ENCODE measurements at places on chromosomes 2 and 18. TPM values are rescaled to one million over a fixed set of nuclear protein-coding genes. Genes with fewer than 3 reads are reported as not detected.

The TFCP2L1 gene
- polyA plus RNA-seq: 11.5 TPM

The UBE2E3 gene
- 160 TPM for polyA plus RNA-seq

The TLX2 gene
- 0.20 TPM for polyA plus RNA-seq

The SMAD7 gene
- polyA plus RNA-seq: 8.0 TPM

The RAB6C gene
- polyA plus RNA-seq: 0.29 TPM

The KCNK3 gene
- polyA plus RNA-seq: 6.8 TPM

The KIAA2012 gene
- 0.42 TPM for polyA plus RNA-seq

GRCh38 chr2:9178904-9179571, 27.6 kb upstream of the ASAP2 start:
- DNase-seq: peak; percentile 74

DNA sequence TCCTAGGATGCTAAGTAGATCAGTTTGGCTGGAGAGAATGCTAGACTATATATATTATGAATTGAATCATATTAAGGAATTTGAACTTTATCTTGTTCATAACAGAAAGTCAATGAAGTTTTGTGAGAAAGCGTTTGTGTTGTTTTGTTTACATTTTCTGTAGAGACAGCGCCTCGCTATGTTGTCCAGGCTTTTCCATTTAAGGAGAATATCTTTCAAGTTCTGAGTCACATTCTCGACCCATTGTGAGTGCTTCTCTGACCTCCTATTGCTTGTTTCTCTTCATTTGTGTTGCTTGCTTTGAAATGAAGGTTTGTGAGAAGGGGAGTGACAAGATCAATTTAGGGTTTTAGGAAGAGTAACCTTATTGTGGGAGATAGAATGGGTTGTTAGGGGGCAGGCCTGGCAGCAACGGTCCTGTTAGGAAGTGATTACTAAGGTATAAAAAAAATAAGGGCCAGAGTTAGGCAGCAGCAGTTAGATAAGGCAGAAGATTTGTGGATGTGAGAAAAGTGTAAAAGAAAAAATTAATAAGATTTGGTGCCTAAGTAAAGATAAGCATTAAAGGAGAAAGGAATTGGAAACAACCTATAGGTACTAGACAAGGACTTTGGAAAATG, 47.6 kb upstream of the ACVR1 start:
- DNase-seq: no peak

DNA sequence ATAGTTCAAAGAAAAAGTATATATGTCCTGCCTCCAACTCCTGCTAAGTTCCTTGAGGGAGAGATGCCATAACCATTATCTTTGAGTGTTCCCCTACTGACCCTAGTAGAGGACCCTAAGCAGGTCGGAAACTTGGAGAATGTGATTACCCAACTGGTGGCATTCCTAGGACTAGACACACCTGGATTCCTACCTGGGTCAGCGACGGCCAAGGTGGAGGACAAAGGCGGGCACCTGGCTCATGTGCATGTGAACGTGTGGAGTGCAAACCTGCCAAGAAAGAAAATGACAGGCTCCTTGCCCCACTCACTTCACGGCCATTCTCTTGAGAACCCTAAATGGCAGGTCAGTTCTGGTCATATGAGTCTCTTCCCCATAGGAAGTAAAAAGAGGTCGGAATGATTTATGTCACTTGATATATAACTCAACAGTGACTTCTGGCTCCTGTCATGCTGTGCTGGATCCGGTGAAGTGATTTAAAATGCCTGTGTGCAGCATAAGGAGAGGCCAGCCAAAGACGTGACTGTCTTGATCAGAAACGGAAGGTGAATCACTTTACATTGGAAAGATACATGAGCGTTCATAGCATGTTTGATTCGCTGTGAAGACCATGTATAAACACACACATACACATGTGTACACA, 371.6 kb downstream of the EIPR1 start:
- DNase-seq: no peak

- DNase-seq: no peak
Measured at GRCh38 chr2:30932870-30933269, 125.6 kb upstream of the CAPN13 start.

GRCh38 chr2:135662088-135662487, 79.6 kb upstream of the UBXN4 start:
- DNase-seq: no peak

- no peak for DNase-seq
Measured at GRCh38 chr18:77495079-77495478, 245.4 kb downstream of the GALR1 start.

DNA sequence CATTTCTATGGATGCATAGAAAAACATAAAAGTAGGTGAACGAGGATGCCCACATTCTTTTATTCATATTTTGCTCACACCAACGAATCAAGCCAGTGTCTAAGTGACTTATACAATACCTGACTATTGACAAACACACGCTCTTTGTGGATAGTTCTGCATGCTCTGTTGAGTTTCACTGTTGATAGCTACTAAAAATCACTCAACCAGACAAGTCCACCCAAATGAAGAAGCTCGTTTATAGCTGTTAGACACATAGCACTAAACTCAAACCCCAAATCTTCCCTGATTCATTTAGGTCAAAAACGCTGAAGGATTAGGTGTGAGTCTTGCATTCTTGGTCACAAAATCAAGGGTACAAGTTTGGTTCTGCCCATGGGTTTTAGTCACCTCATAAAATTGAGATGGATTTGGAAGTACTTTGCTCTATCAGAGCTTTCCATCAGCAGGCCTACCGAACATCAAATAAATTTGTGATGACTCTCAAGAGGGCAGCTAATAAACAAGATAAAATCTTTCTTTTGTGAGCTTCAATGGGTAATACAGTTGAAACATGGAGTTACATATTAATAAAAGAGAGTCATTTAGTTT, 92.7 kb upstream of the ETAA1 start:
- no peak for DNase-seq

DNA sequence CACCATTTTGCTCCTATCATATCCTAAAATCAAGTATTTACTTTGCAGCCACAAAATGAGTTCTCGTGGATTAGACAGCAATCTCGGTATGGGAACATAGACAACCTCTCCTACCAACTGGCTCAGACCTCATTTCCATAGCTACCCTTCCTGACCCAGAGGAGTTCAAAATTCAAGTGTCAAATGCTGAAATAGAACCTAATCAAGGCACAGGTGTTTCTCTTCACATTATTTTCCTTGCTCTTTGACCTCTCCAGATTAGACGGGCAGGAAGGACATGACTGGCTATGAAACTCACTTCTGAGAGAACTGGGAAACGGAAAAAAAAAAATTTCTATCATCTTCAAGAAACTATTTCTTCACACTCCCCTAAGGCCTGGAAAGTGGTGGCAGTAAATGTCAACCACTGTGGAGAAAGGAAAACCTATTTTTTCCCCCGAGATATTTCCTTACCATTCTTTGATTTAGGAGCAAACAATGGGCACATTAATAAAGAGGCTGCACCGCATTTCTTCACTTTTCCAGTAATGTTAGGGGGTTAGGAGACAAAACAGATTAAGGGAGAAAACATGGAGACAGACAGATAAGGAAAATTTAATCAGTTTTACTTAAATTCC, 63.6 kb upstream of the DTNB start:
- DNase-seq: no peak

GRCh38 chr2:36697424-36698066, 1.0 kb downstream of the VIT start:
- no peak for DNase-seq

DNA sequence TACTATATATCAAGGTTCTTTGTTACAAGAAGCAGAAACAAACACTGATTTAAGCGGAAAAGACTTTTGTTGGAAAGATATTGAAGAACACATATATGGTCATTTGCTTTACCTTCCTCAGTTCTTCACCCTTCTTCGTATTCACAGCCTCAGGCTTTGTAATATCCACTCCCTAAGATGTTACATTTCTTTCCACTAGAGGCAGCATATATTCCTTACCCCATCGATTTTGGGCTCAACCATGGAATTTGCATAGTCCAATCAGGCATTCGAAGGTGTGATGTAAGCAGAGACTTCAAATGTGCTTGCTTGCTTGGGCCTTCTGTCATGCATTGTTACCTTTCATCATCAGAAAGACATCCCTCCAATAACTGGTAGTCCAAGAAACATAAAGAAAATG, 287.4 kb downstream of the PID1 start:
- DNase-seq: no peak

DNA sequence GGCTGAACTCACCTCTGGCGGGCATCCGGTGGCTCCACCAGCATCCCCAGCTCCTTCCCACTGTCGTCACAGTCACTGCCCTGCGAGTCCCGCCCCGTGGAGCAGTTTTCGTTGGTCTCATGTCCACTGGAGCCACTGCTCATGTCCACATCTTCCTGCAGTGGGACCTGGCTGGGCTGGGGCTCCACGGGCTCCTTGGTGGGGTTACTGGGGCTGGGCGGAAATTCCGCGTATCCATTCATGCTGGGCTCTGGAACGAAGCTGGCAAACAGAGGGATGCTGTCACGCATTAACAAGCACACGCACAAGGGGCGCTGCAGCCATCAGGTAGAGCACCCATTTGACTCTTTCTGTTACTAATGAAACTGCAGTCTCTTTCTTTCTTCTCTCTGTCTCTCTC, 10.7 kb downstream of the PER2 start:
- DNase-seq: no peak

GRCh38 chr2:121558329-121558728, 27.6 kb downstream of the RNU4ATAC start:
- DNase-seq: no peak

GRCh38 chr2:94870440-94871225, 597 bp upstream of the TEKT4 start:
- no peak for DNase-seq

GRCh38 chr18:74622072-74622471, 24.4 kb downstream of the ZNF407 start:
- no peak for DNase-seq

- DNase-seq: peak; percentile 61
Measured at GRCh38 chr2:128016620-128017019, 11.2 kb downstream of the SAP130 start.

DNA sequence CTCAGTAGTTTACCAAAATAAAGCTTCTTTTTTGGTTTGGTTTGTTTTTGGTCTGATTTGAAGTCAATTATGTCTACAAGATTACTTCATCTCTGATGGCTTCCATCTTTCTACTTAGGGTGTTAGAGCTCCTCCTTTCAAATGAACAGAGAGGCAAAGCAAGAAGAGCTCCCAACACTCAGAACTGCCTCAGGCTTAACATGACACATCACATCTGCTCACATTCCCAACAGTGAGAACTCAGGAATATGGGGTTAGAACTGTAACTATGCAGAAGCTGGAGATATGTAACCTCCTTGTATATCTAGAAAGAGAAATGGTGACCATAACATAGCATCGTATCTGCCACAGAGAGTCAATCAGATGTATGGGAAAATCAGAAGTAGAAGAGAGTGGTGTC, 11.4 kb upstream of the LRATD1 start:
- DNase-seq: no peak

DNA sequence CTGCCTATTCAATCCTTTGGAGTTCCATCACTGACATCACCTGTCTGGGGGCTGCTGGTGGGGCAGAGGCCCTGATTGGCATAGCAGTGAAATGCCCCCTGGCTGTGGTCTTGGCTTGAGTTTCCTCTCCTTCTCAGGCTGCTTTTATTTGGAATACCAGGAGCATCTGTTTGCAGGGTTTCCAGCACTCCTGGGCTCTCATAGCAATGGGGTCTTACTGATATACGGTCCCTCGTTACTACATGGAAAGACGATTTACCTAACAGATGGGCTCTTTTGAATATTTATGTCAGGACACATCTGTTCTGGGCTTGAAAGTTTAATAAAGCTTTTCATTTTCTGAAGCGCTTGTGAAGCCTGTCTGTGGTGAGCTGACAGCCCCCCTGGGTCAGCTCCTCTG, 230.3 kb downstream of the SLC4A3 start:
- no peak for DNase-seq

GRCh38 chr18:63185984-63186383, 133.6 kb downstream of the BCL2 start:
- no peak for DNase-seq

DNA sequence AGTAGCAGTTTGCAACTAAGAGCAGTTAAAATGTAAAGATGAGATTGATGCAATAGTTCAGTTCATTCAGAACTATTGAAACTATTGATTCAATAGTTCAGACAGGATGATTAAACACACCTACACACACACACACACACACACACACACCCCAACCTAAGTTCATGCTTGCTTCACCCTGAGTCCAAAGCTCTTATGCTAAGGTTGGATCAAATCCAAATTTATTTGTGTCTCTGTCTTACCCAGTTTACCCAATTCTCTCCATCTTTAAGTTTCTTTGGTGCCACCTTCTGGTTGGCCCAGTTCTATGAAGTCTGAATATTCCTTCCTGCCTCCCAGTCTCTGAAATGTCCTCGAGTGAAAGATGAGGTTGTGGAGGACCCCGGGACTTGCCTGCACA, 5.1 kb downstream of the SERPINB8 start:
- DNase-seq: peak; percentile 27

GRCh38 chr2:133568172-133568571, at the start of gene NCKAP5:
NCKAP5 (minus strand) TSS chr2:133568463; CDS start chr2:133517526, 50,937 bp downstream.
- DNase-seq: peak; percentile 77

DNA sequence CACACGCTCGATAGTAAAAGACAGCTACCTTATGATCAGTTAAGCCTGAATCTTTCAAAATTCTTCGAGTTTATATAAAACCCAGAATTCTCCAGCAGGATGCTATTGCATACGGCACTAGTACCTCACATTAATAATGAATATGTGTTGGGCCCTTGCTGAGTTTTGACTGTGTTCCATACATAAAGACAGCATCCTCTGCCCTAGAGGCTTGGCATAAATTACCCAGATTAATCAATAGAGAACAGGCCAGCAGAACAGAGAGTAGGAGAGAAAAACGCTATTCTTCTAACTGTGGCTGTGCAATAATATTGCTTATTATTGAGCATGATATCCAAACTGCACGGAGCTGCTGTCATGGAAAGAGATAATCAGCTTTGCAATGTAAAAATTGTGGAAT, 194.3 kb downstream of the SOX11 start:
- no peak for DNase-seq

DNA sequence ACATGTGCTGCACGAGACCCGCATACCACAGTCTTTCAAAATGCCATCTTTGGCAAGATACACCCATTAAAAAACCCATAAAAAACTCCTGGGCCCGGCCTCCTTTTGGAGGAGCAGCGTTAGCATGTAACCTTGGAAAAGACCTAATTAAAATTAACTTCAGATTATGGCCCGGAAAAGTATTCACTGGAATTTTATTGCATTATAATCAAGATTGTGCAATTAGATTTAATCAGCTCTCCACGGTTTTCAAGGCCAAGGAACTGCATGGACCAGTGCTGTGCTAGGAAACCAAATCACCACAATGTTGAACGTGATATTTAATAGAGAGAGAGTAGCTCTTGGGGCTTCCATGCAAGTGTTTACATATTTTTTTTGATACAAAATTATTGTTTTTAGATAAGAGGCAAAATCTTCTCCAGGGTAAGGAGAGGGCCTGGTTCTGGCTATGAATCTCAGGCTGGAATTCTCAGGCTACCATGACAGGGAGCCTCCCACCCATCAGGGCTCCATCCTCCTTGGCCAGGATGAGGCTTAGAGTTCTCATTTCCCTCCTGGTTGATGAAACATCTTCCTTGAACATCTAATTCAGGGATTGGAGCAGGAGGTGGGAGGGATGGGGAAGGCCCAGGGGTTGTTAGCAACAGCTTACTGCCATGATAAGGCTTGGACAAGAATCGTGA, 82.0 kb upstream of the TTC39C start:
- DNase-seq: no peak

GRCh38 chr2:65032019-65032975, 23.9 kb upstream of the CEP68 start:
- DNase-seq: no peak

- no peak for DNase-seq
Measured at GRCh38 chr2:60867848-60868247, 13.5 kb upstream of the REL start.
